ENCODE measurements at places on chromosomes 2 and 18.

- no peak for DNase-seq
These were observed 14.8 kb upstream of the CNDP1 start for GRCh38 chr18:74519320-74520095.

DNA sequence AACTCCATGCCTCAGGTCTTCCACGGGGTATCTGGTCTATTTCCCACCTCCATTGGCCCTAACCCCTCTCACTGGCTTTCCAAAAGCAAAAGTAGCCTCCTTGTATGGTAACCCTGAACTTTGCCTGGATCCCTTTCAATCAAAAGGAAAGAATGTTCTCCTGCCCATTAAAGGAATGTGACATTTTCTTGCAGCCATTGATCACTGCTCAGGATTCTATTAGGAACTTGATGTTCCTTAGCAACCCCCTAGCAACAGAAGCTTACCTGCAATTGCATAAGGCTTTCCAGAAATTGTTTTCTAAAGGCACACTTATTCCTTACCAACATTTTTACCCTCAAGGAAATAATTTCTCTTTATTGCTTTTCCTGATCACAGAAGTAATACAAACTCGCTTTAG, 91.4 kb upstream of the AGAP1 start:
- DNase-seq: no peak

DNA sequence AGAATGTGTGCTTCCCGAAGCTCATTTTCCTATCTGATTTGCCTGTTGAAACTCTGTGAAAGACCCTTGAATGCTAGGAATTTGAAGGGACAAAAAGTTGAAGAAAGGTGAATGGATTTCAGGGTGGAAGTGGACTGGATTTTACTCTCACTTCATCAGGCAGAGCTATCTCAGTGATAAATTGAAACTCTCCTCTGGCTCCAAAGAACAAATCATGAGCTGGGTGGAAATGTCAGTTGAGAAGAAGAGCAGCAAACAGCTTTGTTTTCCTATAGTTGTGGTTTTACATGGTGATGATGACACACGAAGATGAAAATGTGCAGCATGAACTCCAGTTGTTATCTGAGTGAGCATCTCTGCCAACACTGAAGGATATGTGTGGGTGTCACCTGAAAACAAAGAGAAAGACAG, 34.4 kb downstream of the CD28 start:
- no peak for DNase-seq

GRCh38 chr2:42298996-42299754, 61.8 kb downstream of the COX7A2L start:
- DNase-seq: no peak

GRCh38 chr2:28647682-28648081, 103.9 kb upstream of the PPP1CB start:
- DNase-seq: no peak

DNA sequence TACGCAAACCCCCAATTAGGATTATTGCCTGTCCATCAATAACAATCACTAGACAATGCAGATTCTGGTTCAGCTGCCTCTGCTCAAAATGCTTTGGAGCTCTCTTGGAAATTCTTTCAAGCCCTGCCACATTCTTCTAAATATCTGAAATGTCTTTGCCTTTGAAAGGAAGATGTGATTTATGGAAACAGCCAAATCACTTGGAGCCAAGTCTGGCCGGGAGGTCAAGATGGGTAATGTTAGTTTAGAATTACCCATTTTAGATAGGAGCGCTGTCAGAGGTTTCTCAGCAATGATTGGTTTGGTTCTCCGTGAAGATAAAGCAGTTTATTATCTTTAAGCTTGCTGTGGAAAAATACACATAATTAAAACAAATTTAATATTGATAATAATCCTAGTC, 306.7 kb downstream of the SETBP1 start:
- no peak for DNase-seq

GRCh38 chr2:175167076-175167791, 769 bp downstream of the ATF2 start:
- no peak for DNase-seq

GRCh38 chr2:241911551-241911950, 42.0 kb downstream of the RTP5 start:
- DNase-seq: no peak
